ENCODE measurements at places on chromosomes 12 and 14.

DNA sequence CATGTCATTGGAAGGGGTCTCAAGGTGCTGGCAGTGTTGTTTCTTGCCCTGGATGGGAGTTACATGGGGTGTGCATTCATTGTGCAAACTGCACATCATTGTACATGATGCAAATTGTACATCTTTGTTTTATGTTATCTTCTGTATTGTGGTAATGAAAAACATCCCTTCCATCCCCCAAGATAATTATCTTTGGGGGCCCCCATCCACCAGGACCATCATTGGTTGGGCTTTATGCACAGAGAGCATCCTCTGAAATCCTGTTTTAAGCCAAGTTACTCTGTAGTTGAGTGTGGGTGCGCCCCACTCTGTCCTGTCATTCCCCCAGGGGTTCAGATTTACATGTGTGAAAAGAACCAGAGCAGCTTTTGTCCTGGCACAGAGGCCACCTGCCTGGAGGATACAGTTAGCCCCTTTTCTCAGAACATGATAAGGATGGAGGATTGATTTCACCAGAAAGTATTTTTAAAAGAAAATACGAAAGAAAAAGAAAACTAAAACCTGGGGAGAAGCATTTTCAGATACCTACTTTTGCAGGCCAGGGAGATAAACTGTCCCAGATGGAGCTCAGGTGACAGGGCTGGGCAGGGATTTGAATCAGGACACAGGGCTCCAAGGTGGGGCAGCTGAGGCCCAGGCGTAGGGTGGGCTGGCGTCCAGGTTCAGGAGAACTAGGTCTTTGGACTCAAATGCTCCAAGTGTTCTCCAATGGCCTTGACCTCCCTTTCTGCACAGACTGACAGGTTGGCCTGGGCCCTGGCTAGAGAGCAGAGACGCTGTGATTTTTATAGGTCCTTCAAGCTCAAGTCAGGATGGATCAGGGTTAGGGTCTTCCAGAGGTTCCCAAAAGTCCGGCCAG, 17.2 kb downstream of the WSCD2 start:
- DNase-seq, result no peak

DNA sequence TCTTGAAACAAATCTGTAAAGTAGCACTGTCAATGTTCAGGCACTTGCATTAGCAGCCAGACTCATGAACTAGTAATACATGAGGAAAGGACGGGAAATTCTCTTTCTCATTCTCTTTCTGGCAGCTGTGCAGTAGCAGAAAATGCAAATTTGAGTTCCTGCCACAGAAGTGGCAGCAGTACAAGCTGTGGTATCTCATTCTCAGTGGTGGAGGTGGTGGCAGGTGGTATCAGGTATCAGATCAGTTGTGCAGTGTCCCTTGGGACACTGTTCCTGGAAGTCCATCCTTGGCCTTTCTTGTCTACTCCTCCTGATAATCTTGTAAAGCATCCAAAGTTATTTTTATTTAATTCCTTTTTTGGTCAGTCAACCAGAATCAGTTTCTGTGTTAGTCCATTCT, 103.0 kb downstream of the C12orf42 start:
- no peak for DNase-seq

- DNase-seq, result no peak
These were observed 115.5 kb upstream of the PARP11 start for GRCh38 chr12:3988519-3989217.

DNA sequence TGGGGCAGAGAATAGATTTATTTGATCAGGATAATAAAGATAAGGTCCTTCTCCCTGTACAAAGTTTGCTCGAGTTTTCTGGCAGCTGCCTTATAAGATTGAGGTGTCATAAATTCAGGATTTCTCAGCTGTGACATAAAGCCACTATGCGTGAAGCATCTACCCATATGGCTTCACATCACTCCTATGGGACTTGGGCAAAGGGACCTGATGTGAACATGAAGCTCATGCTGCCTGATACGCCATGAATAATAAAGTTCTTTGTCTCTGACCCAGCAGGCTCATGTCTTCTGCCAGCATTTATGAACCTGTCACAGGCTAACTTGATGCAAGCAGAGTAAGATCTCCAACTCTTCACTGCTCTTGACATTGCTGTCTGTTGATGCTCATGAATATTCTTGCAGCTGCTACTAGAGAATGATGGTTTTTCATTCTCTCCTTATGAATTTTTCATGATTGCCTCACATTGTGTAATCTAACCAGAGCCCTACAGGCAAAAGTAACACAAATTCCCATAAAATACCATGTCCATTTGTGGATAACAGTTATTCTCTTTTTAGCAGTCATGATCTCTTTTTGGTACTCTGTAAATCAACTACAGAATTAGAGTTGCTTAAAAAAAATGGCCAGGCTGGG, 49.0 kb upstream of the CPNE8 start:
- DNase-seq, result no peak

- DNase-seq, result no peak
These were observed 23.6 kb downstream of the KCNMB4 start for GRCh38 chr12:70389678-70390077.

GRCh38 chr14:35387713-35388579, 16.6 kb downstream of the NFKBIA start:
- DNase-seq, result no peak

- no peak for DNase-seq
These were observed 35.5 kb downstream of the BTG1 start for GRCh38 chr12:92110083-92110640.

GRCh38 chr14:53542732-53543131, 389.6 kb upstream of the DDHD1 start:
- DNase-seq, result peak; percentile 64

GRCh38 chr12:100128512-100128908, 14.2 kb downstream of the BLTP3B start:
- peak; percentile 80 for DNase-seq

- DNase-seq, result no peak
These were observed 6.3 kb upstream of the SERPINA1 start for GRCh38 chr14:94394581-94395207.

GRCh38 chr12:10543499-10543898, 37.8 kb downstream of the EIF2S3B start:
- DNase-seq, result no peak

DNA sequence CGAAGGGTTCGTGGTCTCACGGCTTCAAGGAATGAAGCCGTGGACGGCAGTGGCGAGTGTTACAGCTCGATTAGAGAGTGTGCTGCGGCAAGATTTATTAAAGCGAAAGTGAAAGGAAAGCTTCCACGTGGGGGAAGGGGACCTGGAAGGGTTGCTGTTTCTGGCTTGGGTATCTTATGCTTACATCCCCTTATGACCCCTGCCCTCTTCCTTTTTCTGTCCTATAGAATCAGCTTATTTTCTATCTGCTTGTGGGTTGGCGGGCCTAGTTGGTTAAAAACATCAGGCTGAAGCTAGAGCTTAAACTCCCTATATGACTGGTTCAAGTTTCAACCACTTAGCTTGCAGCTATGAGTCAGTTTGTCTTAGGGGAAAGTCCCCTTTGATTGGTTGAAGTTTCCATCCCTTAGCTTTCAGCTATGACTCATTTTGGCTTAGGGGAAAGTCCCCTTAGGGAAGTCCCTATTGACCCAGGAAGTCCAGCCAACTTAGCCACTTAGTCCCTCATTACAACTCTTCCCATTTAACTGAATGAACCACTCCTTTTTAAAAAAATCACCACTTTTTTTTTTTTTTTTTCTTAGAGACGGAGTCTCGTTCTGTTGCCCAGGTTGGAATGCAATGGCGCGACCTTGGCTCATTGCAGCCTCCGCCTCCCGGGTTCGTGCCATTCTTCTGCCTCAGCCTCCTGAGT, 1494.7 kb upstream of the TMEM132C start:
- peak; percentile 97 for DNase-seq

GRCh38 chr12:87812030-87812429, 217.2 kb downstream of the C12orf50 start:
- no peak for DNase-seq

DNA sequence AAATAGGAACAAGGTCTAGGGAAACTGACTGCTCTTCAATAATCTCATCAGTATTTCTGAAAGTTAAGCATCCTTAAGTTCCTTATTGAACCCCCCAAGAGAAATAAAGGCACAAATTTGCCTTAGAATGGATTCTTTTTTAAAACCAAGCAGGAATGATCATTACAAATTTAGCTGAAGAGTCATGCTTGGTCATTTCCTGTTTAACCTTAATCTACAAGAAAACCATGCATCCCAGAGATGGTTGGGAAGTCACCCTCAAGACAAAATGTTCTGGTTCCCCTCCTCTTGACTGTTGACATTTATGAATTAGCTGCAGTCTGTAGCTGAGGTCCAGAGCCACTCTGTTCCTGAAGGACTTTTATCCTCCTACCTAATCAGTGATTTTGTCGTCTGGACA, 291.8 kb upstream of the G2E3 start:
- peak; percentile 61 for DNase-seq
